A549 treated with CORT108297 at 1 μM for 4 hours (cell line): ENCODE measurements at places on chromosomes 12 and 14. TPM values are rescaled to one million over a fixed set of nuclear protein-coding genes. Genes with fewer than 3 reads are reported as not detected.

The LRP1 gene
- 15.9 to 22.7 TPM (median 18.3 TPM) in 5 replicates for total RNA-seq

The BEST3 gene
- 1.0 to 1.4 TPM (median 1.1 TPM) in 5 replicates for total RNA-seq

The IFT43 gene
- 36.7 to 42.9 TPM (median 39.7 TPM) in 5 replicates for total RNA-seq

The TEX52 gene
- not detected in 5 replicates for total RNA-seq

The PRB2 gene
- not detected in 5 replicates for total RNA-seq

The GPRC5D gene
- total RNA-seq: not detected in 5 replicates

The ACOT6 gene
- not detected in 5 replicates for total RNA-seq

The TMEM132D gene
- not detected in 5 replicates for total RNA-seq

The SLC25A47 gene
- not detected in 5 replicates for total RNA-seq

The SLC48A1 gene
- total RNA-seq: 22.1 to 34.2 TPM (median 29.0 TPM) in 5 replicates

The C12orf54 gene
- total RNA-seq: not detected in 5 replicates

The PTPRR gene
- total RNA-seq: 0.24 to 0.45 TPM (median 0.37 TPM) in 5 replicates

The FAM222A gene
- 3.4 to 7.2 TPM (median 5.2 TPM) in 5 replicates for total RNA-seq

The ANKRD33 gene
- total RNA-seq: 0.08 to 0.12 TPM in 2 of 5 replicates, not detected in the others

The TAS2R7 gene
- total RNA-seq: not detected in 5 replicates

The ARHGAP9 gene
- 0.26 to 0.73 TPM (median 0.36 TPM) in 5 replicates for total RNA-seq

The TAS2R8 gene
- total RNA-seq: not detected in 5 replicates

The ERGIC2 gene
- total RNA-seq: 62.7 to 89.2 TPM (median 68.5 TPM) in 5 replicates

The LMNTD1 gene
- not detected in 5 replicates for total RNA-seq

The USP44 gene
- 0.05 to 0.23 TPM (median 0.13 TPM) in 5 replicates for total RNA-seq

The CEP170B gene
- total RNA-seq: 17.8 to 28.1 TPM (median 24.8 TPM) in 5 replicates

The LGALS3 gene
- total RNA-seq: 166 to 207 TPM (median 187 TPM) in 5 replicates

The SIX1 gene
- 6.5 to 8.9 TPM (median 8.8 TPM) in 5 replicates for total RNA-seq
